Esophagus squamous epithelium (tissue), 5 donors: ENCODE measurements at places on chromosomes 16 and 17.

- no peak for DNase-seq
These were observed 74.2 kb upstream of the NLK start for GRCh38 chr17:27968206-27968732.

- DNase-seq: no peak
These were observed 567 bp downstream of the SOX9 start for GRCh38 chr17:72121164-72122009.

DNA sequence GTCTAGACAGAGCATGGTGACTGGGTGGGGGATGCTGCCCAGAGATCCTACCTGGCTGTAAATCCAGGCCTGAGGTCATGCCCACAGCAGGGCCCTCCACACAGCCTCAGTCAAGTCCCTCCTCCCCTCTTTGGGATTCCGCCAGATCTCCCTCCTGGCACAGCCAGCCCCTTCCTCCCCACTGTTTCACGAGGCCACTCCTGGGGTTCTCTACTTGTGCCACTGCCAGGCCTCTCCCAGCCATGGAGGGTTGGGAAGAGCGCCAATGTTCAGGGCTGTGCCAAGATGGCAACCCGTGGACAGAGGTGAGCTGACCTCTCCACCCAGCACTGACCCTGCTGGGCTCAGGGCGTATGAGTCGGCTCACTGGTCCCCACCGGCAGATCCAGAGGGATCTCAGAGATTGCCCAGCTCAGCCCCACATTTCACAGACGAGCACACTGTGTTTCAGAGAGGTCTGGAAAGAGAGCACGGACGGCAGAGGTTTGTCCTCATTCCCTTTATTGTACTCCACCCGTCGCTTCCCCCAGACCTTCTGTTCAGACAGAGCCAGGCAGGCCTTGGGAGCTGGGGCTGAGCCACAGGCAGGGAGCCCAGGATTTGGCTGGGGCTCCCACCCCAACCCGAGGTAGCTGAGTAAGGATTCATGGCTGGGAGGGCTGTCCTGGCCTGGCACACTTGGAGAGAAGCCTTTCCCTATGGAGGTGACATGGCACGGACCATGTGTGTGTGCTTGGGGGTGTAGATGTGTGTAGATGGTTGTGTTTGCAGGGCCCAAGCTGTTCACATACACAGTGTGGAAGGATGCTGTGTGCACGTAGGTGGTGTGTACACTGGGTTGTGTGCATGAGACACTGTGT is 3.5 kb upstream of the CAMKK1 start:
- DNase-seq: no peak

GRCh38 chr17:8685381-8685780 is 54.9 kb upstream of the MYH10 start:
- no peak for DNase-seq

DNA sequence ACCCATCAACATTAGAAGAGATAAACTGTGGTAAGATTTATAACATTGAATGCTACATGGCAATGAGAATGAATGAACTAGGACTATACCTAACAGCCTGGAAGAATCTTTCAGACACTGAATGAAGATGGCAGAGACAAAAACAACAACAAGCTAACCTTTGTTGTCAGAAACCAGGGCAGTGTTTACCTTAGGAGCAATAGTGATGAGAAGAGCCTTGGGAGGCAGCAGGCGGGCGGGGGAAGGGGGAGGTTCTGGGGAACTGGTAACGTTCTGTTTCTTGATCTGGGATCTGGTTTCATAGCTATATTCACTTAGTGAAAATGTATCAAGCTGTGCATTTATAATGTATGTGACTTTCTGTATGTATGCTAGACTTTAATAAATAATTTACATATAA is 139.0 kb upstream of the TNRC6C start:
- no peak for DNase-seq
